NCI-H2171 (cell line): ENCODE measurements at places on chromosomes 6 and 20.

DNA sequence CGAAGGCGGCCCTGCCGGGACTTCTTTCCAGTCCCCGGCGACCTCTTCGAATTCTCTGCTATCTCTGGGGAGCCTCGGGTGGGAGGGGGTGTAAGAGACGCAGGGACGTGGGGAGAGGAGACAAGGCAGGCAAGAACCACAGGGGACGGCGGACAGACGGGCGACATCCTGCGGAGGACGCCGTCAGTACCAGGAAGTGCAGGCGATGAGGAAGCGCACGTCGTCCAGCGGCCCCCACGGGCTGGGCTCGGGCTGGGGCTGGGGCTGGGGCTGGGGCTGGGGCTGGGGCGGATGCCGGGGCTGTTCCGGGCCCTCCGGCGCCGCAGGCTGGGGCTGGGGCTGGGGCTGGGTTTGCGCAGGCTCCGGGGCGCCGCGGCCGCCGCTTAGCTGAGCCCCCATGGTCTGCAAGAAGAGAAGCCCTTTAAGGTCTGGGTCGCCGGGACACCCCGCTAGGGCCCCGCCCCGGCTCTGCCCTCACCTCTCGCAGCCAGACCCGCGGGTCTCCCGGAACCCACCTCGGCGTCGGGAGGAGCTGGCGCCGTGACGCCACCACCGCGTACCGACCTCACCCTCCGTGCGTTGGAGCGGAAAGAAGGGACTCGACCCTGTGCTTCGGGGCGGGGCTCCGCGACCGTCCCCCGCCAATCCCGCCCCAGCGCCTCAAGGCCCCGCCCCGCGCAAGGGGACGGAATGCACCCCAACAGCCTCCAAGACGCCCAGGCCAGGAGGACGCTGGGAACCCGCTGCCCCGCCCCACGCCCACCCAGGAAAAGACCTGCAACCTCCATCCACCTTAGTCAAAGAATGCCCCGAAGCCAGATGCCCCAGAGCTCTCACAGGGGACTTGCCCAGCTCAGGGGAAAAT is at the start of gene MMP24OS:
MMP24OS (minus strand) TSS at position 592 of the 865 bp plus-strand sequence; CDS start at position 399, 193 bp downstream.
- DNase-seq, result peak; percentile 85

DNA sequence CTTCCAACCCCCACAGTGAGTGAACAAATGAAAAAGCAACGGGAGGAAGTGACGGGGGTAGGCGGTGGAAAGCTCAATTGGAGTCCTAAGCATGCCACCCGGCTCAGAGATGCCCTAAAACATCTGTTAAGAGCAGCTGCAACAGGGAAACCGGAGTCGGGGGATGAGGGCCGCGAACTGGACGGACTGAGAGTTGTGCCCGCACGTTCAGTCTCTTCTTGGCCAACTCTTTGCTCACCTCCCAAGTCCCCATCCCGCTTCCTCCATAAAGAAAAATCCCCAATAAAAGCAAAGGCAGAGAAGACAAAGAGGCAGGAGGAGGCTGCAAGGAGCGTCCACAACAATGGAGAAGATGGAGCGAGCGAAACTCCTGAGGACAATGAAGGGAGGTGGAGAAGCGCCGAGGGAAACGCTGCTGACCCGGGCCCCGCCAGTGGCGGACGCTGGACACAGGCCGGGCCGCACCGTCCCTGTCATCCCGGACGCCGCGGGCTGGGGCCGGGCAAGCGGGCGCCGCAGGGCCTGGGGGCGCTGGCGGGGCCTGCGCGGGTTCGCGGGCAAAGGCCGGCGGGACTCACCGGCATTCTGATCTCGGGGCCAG is 600 bp downstream of the SEC63 start:
- peak; percentile 34 for DNase-seq

DNA sequence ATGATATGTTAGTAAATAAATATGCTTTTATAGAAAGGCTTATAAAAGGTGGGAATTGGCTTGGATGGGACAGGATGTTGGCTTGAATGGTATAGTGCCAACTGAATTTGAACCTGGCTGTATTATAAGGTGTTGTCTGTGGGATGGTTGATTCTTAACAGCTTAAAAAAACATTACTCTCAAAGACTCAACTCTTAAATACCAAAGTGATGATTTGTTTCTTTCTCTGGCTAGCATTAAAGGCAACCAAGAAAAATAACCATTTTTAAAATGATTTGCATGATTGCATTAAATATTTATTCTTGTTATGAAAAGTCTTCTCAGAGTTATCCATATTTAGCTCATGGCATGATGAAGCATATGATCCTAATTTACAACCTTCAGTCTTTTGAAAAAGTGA is 216.2 kb downstream of the RIMS1 start:
- no peak for DNase-seq

DNA sequence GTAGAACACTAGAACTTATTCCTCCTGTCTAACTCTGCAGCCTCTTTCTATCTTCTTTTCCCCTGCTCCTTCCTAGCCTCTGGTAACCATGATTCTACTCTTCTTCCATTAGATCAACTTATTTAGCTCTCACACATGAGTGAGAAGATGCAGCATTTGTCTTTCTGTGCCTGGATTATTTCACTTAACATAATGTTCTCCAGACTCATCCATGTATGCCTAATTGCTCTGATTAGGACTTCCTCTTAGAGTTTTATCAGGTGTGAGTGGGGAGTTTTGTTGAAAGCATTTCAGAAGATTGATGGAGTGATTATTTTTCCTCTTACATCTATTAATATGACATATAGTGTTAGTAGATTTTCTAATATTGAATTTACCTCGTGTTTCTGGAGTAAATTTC is 140.4 kb downstream of the CDKAL1 start:
- no peak for DNase-seq

DNA sequence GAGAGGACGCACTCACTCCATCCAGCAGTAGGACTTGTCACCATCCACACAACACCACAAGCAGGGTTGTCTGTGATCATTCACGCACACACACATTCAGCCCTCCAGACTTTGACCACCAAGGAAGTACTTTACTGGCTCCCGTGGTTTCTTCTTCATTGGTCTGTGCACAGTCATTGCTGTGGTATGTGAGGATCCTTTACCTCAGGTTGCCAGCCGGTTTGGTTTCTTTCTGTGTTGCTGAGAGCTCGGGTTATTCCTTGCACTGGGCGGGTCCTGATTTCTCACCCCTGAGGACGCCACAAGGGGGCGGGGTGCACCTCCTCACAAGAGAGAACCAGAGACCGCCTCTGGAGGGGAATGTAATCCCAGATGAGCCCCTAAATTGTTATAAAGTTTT is 11.2 kb downstream of the SLC35A1 start:
- DNase-seq, result no peak
